Left ventricle myocardium inferior (tissue), 1 donor: ENCODE measurements at places on chromosomes 3 and 15.
A peak's percentile ranks its signal among the peaks of the same experiment; 100 is the strongest.

- no peak for DNase-seq
Measured at GRCh38 chr3:175108613-175109151, 249.5 kb downstream of the NAALADL2 start.

- DNase-seq: no peak
Measured at GRCh38 chr15:58109419-58109818, 28.8 kb upstream of the AQP9 start.

GRCh38 chr3:79467721-79468120 lies 300.1 kb downstream of the ROBO1 start:
- no peak for DNase-seq

GRCh38 chr15:34943711-34944110 lies 25.8 kb downstream of the AQR start:
- DNase-seq: no peak

DNA sequence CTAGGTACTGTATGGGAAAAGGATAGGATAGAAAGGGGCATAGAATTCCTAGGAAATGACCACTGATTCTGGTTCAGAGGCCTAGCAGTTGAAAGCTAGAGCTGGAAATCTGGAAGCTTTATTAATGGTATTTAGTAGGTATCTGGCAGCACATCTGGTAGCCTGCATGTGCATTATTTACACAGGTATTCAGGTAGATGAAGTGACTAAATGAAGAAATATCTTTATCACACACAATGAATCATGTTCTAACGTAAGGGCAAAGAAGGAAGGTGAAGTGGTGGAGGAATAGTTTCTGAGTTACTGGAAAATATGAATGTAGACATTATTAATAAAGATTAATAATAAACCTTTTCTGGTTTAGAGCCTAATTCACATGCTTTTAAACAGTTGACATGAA lies 119.9 kb downstream of the MBNL1 start:
- no peak for DNase-seq

- no peak for DNase-seq
Measured at GRCh38 chr3:119156868-119157267, 10.9 kb downstream of the TEX55 start.

DNA sequence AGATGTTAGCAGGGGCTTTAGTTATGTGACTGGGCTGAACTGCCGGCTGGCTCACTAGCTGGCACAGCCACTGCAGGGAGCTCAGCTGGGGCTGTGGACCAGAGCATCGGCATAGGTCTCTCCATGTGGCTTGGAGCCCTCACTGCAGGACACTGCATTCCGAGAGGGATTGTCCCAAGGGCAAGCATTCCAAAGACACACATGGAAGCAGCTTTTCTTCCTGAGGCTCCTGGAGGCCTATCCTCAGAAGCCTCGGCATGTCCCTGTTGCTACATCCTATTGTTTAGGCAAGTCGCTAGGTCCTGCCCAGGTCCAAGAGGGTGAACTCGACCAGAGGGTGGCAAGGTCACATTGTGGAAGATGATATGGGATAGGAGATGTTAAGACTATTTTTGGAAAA lies 209.8 kb downstream of the PLCL2 start:
- DNase-seq: no peak

GRCh38 chr3:74390121-74390877 lies 224.2 kb downstream of the CNTN3 start:
- DNase-seq: no peak

DNA sequence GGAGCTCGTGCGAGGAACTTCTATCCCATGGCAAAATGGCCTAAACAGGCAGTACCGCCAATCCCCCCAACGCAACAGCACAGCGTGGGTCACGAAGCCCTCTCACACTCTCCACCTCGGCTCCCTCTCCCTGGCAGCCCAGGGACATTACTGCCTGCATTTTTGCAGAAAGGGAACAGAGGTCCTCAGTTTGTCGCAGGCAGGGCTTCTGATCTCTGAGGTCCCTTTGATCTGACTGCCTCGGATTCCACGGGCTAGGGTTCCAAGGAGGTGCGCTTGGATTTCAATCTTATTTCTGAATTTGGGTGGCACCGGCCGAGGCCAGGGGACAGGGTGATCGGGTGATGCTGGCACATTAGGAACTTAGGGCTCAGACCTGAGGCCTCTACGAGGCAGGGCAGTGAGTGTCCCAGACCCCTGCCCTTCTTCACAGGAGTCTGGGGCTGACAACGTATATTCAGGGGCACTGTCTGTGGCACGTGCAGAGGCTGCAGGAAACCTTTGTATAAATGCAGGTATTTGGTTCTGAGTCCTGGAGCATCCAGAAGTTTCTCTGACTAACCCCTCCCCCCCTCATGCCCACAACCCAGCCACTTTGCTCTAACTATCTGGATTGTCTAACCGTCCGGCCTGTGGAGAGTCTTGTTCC lies 197.9 kb downstream of the XXYLT1 start:
- DNase-seq: no peak

GRCh38 chr3:193772422-193772763 lies 179.4 kb downstream of the OPA1 start:
- DNase-seq: no peak

DNA sequence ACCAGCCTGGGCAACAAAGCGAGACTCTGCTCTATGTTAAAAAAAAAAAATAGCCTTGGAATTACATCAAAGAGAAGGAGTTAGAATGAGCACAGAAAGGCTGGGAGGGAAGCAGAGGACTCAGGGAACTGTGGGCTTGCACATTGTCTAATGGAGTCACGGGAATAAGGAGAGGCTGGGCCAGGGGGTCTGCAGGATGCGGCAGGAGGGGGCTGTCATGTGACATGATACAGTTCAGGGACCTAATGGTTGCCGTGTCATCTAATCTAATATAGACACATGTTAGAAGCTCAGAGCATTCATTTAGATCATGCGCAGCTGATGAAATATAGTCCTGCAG lies 32.5 kb downstream of the GRK7 start:
- no peak for DNase-seq

GRCh38 chr3:14418296-14419250 lies 16.2 kb downstream of the SLC6A6 start:
- DNase-seq: no peak

DNA sequence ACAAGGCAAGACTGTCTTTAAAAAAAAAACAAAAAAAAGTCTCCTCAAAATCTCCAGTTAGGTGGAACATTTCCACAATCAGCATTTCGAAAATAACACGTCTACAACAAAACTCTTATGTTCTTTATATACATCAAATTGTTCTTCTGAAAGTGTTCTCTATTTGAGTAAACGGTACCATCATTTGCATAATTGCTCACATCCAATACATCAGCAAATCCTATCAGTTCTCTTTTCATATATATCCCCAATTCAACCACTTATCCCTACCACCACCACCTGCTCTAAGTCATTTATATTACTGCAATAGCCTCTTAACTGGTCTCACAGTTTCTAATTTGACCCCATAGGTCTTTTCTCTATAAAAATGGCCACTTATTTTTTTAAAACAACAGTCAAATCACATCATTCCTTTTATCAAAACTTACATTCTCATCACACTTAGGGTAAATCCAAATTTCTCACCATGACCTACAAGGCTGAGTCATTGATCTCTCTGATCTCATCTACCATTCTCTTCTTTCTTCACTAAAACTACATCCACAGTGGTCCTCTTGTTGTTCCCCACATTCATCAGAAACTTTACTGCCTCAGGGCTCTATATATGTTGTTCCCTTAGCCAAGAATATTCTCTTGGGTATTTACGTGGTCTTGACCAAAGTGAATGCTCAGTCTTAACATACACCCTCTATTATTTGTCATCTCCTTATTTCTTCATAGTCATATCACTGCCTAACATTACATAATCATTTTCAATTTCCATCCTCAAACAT lies 237.0 kb downstream of the SCAPER start:
- DNase-seq: no peak

DNA sequence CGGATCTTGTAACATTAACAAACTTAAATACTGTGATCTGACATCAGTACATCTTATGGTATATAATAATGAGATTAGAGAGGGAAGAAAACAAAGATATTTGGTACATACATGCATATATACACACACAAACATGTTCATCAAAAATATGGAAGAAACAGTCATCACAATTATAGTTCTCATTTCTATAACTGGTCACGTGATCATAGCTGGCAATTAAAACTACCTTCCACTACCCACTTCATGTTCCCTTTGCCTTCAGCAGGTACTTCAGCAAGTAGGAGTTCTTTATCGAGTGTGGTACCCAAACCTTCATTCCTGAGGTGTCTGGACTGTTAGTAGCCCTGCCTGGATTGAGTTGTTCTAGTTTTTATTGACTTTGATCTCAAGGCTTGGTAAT lies 70.9 kb upstream of the ALDH1A3 start:
- no peak for DNase-seq

DNA sequence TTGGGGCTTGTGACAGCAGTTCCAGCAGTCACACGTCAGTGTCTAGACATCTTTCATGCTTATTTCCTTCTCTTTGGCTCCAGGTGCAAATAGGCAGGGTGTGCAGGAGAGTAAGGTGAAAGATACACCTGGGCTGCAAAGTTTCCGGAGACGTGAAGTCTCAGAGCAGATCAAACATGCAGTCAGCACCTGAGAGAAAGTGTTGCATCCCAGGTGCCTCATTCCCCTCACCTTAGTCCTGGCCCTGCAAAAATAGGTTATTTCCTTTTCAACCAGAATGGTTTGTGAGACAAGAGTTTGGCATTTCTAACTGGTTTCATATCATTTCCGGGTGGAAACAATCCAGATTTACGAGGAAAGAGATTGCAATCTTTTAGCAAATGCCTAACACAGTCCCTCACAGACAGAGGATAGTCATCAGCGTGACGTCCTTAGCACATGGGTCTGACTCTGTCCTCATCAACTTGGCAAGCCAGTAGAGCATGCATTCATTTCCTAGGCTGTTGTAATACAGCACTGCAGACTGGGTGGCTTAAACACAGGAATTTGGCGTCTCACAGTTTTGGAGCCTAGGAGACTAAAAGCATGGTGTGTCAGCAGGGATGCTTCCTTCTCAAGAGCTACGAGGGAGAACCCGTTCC lies 58.2 kb upstream of the ARRDC4 start:
- DNase-seq: no peak

DNA sequence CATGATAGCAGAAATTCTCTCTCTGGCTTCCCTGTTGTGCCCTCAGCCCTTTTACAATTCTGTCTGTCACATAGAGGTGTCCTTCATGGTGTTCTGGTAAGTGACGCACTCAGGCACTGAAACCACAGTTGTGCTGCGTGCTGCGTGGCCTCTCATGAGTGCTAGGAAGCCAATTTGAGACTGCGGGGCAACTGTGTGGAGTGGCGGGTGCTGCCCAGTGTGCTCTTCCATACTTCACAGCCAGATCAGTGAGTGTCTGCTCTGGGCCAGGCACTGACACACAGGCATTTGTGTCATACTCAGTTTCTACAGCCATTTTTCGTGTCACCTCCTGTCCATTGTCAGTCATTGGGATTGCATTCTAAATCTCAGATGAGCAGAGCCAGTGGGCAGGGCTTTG lies 133.1 kb upstream of the PLXNA1 start:
- no peak for DNase-seq

- DNase-seq: no peak
Measured at GRCh38 chr3:12345141-12345561, 56.3 kb downstream of the PPARG start.

DNA sequence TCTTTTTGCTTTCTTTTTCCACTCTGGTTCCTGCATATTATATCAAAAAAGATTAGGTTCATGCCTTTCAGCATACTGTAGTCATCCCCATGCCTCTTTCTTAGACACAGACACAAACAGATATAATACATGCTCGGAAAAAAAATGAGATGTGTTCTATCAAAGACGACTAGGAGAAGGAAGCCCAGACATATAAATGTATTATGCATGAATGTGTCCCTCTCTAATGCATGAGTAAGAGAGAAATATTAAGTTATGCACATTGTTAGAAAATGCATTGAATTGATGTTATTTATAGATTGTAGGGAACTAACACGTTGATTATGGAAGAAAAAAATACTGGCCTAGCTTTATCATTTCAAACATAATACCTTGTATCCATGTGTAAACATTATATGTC lies 252.4 kb upstream of the BCHE start:
- DNase-seq: no peak

DNA sequence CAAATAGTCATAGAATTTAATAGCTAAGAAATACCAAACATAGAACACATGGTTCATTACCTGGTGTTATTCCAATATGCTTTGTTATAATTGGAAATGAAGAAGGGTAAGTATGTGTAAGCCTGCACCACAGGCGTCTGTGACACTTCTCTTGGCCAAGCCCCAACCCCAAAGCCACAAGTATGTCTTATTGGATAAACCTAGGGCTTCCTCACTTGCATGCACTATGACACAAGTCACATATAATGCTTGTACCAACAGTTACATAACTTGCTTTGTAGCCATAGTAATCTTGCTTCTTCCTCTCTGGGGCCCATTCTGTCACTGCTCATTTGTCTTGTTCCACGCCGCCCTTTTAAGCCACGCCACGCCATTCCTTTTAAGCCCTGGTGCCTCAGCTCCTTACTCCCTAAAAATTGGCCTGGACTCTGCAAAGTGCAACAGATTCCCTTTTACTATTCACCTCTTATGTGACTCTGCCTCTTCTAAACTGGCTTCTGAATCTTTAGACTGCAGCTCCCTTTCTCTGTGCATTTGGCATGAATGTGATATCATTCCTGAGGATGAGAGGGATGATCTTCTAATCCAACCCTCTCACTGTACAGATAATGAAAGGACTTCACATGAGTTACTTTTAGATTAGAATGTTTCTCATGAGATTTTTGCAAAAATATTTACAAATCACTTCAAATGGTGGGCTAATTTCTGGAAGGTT lies 48.1 kb upstream of the EPHA3 start:
- no peak for DNase-seq

DNA sequence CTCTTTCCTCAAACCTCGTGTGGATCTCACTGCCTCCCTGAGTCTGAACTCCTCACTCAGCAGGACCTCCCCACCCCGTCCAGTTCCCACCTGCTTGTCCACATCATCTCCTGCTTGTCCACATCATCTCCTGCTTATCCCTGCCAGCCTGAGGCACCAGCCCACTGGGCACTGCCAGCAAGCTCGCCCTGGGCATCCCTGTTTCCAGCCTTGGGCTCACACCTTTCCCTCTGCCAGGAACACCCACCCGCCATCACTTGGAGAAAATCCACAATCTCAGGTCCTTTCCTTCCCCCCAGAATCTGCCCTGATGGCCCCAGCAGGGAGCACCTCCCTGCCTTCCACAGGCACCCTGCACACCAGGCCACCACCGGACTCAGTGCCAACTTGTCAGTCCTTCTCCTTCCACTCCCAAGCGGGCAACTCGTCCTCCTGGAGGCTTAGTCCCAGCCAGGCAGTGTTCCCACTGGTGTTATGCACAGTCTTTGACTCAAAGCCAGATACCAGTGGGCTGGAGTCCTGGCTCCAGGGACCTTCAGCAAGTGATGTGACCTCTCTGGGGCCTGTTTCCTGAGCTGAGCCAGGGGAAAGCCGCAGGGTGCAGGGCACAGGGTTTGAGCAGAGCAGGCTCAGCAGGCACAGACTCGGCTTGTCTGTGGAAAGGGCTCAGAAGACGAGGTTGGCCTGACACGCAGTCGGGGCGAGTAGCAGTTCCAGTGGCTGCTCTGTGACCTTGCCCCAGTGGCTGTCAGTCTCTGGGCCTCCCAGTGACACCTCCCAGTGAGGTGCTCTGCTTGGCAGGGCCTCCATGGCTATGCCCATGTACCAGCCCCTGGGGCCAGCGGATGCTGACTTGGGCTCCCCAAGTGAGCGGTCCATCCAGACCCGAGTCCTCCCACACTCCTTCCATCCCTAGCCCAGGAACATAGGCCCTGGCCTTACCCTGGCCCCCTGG lies 9.5 kb upstream of the MESP2 start:
- DNase-seq: peak; percentile 54
